ENCODE measurements at places on chromosomes 6 and 20.

DNA sequence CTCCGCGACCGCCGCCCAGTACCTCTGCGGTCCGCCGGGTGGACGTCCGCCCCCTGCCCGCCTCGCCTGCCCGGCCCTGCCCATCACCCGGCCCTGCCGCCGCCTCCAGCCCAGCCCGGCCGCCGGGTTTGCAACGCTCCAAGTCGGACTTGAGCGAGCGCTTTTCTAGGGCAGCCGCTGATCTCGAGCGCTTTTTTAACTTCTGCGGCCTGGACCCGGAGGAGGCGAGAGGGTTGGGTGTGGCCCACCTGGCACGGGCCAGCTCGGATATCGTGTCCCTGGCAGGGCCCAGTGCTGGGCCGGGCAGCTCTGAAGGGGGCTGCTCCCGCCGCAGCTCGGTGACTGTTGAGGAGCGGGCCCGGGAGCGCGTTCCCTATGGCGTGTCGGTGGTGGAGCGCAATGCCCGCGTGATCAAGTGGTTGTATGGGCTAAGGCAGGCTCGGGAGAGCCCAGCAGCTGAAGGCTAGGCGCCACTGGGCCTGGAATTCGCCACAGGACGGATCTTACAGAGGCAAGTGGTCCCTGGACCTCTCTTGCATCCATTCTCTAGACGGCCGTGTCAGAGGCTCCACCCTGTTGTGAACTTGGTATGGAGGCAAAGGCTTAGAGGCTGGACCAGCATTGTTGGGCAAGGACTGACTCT, 11.8 kb downstream of the FAM110A start:
- peak; percentile 29 for DNase-seq

GRCh38 chr6:21222656-21223055, 370.9 kb upstream of the SOX4 start:
- DNase-seq: no peak

- no peak for DNase-seq
Measured at GRCh38 chr20:47262365-47263013, 94.0 kb downstream of the ZMYND8 start.

- no peak for DNase-seq
Measured at GRCh38 chr6:75223428-75223827, 17.6 kb upstream of the COL12A1 start.

- DNase-seq: no peak
Measured at GRCh38 chr6:89385846-89386245, 26.2 kb downstream of the RRAGD start.

- DNase-seq: no peak
Measured at GRCh38 chr6:84771125-84771755, 6.8 kb upstream of the TBX18 start.

GRCh38 chr20:61082720-61083119, 169.3 kb upstream of the CDH4 start:
- DNase-seq: no peak

DNA sequence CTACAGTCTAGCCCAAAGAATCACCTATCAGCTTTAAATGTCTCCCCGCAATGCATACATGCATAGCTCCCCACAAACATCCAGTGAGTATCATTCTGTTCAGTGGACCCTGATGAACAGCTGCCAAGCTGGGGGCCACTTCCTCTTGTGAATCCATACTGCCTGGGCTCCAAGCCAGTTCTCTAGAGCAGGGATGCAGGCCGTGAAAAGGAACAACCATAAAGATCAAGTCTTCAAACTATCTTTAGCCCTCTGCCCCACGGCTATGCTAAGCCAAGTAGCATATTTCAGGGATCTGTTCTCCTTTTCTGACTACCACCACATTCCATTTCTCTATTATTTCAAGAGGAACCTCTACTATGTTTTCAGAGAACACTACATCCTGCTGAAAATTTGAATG, 191.7 kb upstream of the BTBD3 start:
- no peak for DNase-seq

DNA sequence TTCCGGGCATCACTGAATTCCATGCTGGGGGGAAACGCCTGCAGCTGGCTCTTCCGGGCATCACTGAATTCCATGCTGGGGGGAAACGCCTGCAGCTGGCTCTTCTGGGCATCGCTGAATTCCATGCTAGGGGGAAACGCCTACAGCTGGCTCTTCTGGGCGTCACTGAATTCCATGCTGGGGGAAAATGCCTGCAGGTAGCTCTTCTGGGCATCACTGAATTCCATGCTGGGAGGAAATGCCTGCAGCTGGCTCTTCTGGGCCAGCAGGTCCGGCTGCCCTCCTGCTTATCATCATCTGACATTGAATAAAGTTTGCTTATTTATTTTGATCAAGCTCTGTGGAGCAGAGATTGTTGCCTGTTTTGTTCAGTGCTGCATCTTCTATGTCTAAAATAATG, 355.1 kb downstream of the SMOC2 start:
- no peak for DNase-seq

GRCh38 chr6:119443993-119444641, 94.6 kb upstream of the MAN1A1 start:
- DNase-seq: no peak

GRCh38 chr6:33343953-33344611, 26.5 kb upstream of the ZBTB22 start:
- DNase-seq: peak; percentile 75

- DNase-seq: no peak
Measured at GRCh38 chr20:23513164-23513563, 22.2 kb downstream of the CST8 start.

DNA sequence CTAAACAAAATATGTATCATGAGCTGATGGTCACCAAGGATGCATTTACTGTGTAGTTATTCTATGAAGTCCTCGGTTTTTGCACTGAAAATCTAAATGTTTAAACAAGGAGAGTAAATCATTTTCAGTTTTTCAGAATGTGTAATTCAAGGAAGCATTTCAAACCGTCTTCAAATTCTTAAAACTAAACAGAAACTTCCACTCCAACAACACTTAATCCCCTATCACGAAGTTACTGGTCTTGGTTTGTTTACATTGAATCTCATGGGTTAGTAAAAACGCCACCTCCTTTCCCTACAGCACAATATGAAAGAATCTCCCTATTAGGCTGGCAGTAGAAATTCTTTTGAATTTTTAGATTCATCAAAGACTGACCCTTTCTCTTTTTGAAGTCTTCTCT, 192.9 kb downstream of the AIG1 start:
- DNase-seq: no peak

DNA sequence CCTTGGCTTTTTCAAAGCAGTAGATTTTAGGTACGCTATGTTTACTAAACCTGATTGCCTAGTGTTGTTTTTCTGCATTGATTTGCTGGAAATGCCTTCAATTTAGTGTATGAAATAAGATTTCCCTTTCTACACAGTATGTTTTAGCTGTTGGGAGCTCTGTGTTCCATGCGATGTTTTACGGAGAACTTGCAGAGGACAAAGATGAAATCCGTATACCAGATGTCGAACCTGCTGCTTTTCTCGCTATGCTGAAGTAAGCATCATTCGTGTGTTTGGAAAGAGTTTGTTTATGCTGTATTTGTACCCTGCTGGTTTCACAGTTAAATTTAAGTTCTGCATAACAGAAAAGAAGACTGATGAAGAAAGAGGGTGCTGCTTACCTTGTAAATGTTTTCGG, 1.9 kb downstream of the BTBD3 start:
- no peak for DNase-seq

GRCh38 chr6:2966347-2966746, 5.0 kb downstream of the SERPINB6 start:
- no peak for DNase-seq

DNA sequence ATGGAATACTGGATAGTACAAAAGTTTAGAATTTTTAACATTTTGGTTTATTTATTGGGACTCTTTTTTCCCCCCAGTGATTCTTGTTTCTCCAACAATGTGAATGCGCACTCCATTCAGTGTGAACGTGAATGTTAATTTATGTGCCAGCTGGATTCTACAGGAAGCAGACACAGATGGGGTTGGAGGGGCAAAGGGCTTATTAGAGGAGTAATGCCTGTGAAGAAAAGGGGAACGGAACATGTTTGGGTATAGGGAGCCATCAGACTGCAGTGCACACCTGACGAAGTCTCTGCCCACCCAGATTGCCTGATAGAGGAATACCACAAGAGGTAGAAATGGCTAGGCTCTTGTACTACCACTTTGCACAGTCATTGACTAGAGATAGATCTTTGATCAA, 48.2 kb downstream of the PTPRA start:
- DNase-seq: no peak

DNA sequence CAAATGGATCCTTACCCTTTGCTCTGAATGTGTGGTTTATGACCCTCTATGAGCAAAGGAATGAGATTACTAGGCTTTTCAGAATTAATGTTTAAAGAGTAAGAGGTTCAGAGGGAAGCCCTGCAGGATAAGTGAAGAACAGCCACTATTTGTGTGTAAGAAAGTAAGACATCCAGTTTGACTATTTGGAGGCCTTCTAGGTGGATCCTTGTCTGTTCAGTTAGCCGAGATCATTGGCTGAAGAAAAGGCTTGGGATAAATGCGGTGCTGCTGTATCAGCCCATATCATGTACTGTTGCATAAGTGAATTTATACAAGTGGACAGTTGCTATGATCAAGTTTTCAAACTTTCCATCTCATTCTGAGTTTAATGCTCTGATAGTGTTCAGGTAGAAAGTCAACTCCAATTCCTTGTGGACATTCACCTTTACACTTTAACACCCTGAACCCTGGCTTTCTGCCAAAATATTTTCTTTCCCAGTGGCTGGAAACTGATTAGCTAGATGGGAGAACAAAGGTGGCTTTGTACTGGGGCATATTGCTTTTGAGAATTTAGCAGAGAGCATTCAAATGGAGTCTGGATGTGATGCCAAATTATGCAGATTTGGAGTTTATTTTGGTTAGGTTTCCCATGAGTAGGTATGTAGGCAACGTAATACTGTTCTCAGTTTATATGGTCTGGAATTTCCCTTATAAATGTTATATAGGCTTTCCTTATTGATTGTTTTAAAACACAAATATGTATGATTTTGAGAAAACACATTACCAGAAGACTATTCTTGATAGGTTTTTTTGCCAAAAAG, 15.0 kb downstream of the PARD6B start:
- no peak for DNase-seq

DNA sequence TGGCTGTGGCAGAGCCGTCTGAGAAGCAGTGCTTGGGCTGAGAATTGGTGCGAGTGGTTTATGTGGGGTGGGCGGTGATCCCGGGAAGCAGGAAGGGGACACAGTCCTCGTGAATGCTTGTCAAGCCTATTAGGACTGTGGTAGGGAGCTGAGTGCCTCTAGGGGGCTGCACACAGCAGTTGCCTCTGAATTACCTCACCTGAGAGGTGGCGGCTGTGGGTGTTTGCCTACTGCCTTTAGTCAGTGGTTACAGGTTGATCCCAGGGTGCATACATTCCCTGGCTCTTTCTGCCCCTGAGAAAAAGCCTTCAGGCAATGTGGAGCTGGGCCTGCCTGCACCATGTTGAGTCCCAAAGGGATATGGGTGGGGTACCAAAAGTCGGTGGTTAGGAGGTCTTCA, 5.2 kb downstream of the AP5S1 start:
- no peak for DNase-seq

- no peak for DNase-seq
Measured at GRCh38 chr6:38306931-38307330, 332.8 kb downstream of the BTBD9 start.

DNA sequence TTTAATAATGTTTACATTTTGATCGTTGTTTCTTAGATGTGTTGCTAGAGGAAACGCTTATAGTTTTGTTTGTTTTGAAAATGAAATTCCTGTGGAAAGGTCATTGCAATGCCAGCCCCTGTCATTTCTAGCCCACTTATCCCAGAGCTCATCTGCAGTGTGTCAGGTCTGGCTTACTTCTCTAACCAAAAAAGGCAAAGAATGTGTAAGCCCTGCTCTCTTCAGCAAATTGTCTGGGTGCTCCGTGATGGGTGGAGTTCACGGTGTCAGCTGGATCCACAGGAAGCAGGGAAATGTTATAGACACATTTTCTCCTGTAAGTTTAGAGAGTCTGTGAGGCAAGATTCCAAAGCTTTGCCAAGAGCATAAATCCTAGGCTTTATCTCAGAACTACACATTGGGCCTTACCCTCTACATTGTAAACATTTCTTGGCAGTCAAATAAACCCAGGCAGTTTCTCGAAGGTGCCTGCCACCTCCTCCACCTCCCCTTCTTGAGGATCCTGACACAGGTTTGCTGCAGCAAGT, 50.9 kb downstream of the RPRD1B start:
- no peak for DNase-seq

- DNase-seq: no peak
Measured at GRCh38 chr20:32849577-32849976, 9.1 kb upstream of the EFCAB8 start.

GRCh38 chr20:62758226-62758912, 37.9 kb upstream of the MRGBP start:
- no peak for DNase-seq

- no peak for DNase-seq
Measured at GRCh38 chr6:118804091-118804490, 89.9 kb upstream of the ASF1A start.

- DNase-seq: no peak
Measured at GRCh38 chr6:89350281-89350966, 2.1 kb downstream of the UBE2J1 start.

DNA sequence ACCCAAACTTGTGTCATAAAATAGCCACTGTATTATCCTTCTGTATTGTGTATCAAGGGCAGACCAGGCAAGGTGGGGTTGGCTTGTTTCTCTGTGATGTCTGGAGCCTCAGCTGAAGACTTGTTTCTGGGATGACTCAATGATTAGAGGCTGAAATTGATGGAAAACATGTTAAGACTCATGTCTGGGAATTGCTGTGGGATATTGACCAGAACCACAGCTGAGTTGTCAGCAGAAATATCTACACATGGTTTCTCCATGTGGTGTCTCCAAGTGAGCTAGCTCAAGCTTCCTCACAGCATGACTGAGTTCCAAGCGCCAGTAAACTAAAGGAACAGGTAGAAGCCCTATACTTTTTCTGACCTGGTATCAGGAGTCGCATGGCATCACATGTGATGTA, 128.5 kb upstream of the SYNDIG1 start:
- DNase-seq: no peak
